Activated effector memory CD4-positive, alpha-beta T cell treated with Interleukin-2 at 50 U/mL for 16 hours (primary cell): ENCODE measurements at places on chromosomes 5 and 9.

DNA sequence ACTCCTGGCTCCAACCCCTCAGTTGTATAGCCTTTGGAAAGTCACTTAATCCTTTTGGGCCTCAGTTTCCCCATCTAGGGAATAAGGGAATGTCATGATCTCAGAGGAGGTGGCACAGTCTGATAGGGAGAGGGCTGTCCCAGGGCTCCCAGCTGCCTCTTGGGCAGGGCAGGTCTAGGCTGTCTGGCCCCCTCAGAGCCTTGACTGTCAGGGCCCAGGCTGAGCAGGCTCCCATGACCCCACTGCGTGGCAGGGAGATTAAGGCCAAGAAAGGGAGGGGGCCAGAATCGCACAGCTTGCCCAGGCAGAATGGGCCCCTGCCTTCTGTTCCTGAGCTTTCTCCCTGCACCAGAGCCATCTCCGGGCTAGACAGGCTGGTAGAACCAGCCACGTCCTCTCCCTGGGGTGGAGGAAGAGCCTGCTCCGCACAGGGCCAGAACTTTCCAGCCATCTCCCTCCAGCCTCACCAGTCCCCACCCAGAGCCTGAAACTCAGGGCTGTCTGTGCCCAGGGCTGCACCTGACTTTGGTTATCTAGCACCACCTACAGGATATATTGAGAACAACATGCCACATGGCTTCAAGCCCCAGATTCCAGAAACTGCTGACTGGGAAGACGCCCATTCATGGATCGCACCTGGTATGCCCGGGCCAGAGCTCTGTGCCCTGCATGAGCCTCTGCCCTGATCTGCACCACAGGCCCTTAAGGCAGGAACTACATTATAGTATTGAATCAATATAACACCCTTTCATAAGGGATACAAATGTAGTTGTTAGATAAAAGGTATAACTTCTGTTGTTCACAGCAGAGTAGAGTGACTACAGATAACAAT lies 32.1 kb downstream of the NAIF1 start:
- DNase-seq: peak; percentile 49

GRCh38 chr5:17243287-17244063 lies 26.0 kb downstream of the BASP1 start:
- no peak for DNase-seq

DNA sequence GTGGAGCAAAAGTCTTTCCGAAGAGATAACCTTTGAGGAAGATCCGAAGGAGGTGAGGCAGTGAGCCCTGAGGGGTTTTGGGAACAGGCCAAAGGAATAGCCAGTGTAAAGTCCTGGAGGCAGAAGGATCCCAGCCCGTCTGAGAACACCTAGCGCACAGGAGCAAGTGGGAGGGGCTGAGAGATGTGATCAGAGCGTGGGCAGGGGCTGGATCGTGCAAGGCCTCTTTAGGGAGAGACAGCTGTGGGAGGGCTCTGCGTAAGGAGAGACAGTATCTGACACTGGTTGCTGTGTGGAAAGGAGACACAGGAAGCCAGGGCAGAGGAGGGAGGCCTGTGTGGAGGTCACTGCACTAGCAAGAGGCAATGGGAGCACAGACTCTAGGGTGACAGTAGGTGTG lies 68.2 kb downstream of the BARX1 start:
- no peak for DNase-seq

DNA sequence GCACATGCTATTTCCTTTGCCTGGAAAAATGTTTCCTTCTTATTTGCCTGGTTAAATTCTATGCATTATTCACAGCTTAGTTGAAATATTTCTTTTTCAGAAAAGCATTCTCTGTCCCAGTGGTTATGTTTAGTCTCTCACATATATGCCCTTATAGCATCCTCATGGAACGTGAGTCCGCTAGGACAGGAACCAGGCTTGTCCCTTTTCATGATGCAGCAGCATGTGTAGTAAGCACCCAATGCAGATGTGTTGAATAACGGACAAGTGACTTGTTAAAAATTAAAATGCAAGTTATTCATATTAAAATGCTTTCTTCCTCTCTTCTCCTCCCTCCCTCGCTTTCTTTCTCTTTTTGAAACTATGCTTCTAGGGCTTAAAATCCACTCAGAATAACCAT lies 349.3 kb downstream of the GLIS3 start:
- no peak for DNase-seq

- no peak for DNase-seq
Measured at GRCh38 chr9:19119246-19119645, 8.0 kb downstream of the PLIN2 start.
